NCI-H2081 treated with DMSO at 0.1 percent for 48 hours (cell line): ENCODE measurements at places on chromosomes 13 and 19.
A peak's percentile ranks its signal among the peaks of the same experiment; 100 is the strongest.

DNA sequence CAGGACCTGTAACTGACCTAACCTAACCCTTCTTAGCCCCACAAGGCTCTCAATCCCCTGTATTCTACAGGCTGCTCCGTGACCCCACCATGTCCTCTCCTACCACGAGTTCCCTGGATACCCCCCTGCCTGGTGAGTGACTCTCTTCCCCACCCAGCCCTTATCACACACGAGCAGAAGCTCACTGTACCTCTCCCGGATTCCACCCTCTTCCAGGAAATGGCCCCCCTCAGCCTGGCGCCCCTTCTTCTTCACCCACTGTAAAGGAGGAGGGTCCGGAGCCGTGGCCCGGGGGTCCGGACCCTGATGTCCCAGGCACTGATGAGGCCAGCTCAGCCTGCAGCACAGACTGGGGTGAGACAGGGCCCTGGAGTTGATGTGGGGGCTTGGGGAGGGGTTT is 1.3 kb downstream of the NR1H2 start:
- no peak for DNase-seq

DNA sequence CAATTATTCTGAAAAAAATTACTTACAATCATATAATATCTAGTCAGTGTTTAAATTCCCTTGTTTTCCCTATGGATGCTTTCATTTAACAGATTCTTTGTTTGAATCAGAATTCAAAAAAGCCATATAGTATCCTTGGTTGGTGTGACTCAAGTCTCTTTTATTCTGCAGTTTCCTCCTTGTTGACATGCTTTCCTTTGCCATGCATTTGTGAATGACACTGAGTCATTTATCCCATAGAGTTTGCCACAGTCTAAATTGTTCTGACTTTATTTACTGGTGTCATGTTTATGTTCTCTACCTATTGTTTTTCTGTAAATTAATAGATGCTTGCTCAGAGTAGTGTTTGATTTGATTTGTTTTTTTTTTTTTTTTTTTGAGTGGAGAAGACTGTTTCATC is 893.8 kb upstream of the SLC10A2 start:
- no peak for DNase-seq

- peak; percentile 22 for DNase-seq
These were observed 548.2 kb upstream of the SLITRK1 start for GRCh38 chr13:84430446-84430845.

- DNase-seq: no peak
These were observed 209.6 kb downstream of the OLFM4 start for GRCh38 chr13:53238261-53238660.

DNA sequence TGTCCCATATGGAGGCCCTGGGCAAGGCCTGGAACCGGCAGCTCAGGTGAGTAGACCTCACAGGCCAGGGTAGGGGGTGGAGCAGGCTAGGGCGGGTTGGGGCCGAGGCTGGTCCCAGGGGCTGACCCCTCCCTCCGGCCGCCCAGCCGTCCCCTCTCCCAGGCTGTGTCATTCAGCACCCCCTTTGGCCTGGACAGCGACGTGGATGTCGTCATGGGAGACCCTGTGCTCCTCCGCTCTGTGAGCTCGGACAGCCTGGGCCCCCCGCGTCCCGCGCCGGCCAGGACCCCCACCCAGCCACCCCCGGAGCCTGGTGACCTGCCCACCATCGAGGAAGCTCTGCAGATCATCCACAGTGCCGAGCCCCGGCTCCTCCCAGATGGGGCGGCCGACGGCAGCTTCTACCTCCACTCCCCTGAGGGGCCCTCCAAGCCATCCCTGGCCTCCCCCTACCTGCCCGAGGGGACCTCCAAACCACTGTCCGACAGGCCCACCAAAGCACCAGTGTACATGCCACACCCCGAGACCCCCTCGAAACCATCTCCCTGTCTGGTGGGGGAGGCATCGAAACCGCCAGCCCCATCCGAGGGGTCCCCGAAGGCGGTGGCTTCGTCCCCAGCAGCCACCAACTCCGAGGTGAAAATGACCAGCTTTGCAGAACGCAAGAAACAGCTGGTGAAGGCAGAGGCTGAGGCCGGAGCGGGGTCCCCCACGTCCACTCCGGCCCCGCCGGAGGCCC is 16.0 kb downstream of the CAMSAP3 start:
- no peak for DNase-seq

GRCh38 chr13:113179374-113180230 is 21.2 kb downstream of the PROZ start:
- no peak for DNase-seq

DNA sequence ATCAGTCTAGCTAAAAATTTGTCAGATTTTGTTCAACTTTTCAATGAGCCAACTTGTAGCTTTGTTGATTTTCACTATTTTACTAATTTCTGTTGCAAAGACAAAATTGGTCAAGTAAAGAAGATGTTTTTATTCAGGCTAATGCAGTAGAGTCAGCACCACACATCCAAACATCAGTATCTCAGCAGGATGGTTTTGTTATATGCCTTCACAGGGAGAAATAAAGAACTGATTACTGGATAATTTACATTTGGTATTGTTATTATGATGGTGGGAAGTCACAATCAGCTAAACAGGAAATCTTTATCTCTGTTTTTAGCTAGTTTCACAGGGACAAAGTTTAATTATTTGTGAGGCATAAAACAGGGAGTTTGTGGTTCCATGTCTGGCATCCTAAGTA is 713.4 kb downstream of the SLITRK5 start:
- no peak for DNase-seq

- DNase-seq: no peak
These were observed 617 bp downstream of the SKA3 start for GRCh38 chr13:21175656-21176214.

- DNase-seq: no peak
These were observed 33.6 kb downstream of the SLC7A1 start for GRCh38 chr13:29561918-29562317.

GRCh38 chr19:46903458-46903857 is 42.7 kb downstream of the ARHGAP35 start:
- no peak for DNase-seq

DNA sequence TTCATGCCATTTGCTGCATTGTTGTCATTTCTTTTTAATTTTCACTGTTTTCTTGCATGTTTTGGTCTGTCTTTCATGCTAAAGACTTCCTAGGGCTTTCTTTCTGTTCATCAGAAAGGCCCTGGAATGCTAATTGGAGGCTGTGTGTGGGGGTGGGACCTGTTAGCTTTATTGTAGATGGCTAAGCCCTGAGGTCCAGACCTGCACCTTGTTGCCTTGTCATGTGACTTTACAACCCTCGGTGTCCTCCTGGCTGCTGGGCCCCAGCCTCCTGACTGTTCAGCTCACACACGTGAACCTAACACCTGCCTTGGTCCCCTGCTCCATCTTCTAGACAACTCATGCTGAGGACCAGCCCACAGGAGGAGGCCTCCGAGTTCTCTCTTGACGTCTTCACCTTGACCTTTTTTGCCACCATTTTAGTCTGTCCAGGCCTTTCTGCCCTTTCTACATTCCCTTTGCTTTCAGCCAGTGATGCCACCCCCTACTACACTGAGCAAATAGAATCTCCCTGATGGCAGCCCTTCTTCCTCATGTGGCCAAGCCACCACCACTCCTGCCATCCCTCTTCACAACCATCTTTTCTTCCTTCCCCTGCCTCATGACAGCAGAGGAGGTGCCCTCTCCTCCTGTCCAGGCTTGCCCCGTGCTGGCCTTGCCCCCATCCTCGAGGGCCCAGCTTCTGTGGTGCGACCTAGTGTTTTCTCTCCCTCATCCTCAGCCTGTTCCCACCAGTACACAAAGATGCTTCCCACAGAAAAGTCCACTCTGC is 41.4 kb upstream of the GPI start:
- no peak for DNase-seq

DNA sequence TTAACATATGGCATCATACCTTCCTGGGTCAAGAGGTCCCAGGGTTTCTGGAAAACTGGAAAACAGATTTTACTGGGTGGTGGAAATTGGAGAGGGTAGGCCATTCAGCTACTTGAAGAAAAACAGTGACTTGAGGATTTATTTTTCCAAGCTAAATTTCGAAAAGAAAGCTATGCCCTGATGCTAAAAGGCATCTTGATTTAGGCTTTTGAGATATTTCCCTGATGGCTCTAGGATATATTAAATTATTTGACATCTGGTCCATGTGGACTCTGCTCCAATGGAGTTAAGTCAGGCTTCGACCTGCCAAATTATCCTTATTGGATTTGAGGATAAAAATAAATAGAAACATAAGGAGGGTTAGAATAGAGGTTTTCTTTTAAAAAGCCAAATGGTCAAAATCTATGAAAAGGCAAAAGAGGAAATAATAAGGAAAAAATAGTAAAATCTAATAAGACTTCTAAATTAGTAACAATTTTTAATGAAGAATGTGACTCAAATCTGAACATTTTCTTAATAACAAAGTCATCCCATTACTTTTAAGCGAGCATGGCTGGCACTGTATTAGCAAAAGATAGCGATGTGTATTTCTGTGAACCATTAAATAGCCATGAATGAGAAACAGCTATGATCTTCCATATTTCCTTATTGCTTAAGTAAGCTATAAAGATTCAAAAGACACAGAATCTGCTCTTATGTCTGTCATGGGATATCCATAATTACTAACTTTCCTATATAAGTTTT is 190.0 kb upstream of the MIR17HG start:
- no peak for DNase-seq

DNA sequence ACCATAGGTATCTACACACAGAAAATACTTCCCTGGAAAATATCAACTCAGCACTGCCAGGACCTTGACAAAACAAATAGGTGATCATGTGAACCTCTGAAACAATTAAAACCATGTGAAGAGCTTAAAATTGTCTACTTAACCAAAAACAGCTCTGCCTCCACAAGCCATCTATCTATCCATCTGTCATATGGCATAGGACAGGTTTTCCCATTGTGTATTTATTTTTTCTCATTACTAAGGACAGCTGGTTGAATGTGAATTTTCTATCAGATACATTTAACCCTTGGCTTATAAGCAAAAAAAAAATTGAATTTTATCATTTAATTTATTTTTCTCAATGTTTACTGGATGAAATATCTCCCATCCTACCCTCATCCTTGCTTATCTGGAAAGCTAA is 279.5 kb downstream of the PCDH9 start:
- DNase-seq: no peak

DNA sequence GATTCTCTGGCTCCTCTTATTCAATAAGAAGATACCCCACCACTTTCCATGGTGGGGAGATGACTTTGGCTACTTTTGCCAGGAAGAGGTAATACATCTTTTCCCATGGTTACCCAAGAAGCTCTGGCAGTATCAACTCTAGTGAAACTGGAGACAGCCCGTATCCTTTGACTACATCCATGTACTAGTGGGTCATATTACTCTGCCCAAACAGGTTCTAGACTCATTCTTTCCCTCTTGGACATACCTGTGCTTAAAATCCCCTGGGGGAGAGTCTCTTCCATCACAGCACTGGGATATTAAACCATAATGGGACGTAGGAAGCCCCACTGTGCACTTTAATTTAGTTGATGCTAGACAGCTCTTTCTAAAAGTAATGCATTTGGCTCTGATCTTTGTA is 144.7 kb upstream of the KLF12 start:
- no peak for DNase-seq

GRCh38 chr13:40792284-40793051 is 3.1 kb downstream of the SLC25A15 start:
- no peak for DNase-seq

- no peak for DNase-seq
These were observed 6.1 kb downstream of the BEST2 start for GRCh38 chr19:12757544-12758274.

DNA sequence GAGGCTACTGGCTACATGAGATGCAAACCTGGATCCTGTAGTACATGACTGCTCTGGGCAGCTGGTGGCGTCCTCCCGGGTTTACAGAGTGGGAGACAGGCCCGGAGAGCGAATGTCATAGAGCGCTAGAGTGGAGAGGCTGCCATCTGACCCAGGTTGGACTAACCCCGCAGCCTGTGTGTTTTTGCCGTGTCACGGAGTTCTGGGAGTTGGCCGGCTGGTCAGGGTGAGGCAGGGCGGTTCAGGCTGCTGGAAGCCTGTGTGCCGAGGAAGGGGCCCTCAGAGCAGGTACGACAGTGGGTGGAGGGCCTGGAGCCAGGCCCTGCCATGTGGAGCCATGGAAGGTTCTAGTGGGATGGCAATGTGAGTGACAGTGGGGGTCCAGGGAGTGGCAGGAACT is 12.5 kb downstream of the CRTC1 start:
- no peak for DNase-seq

- DNase-seq: no peak
These were observed 7.8 kb downstream of the ZNF536 start for GRCh38 chr19:30379841-30380610.

DNA sequence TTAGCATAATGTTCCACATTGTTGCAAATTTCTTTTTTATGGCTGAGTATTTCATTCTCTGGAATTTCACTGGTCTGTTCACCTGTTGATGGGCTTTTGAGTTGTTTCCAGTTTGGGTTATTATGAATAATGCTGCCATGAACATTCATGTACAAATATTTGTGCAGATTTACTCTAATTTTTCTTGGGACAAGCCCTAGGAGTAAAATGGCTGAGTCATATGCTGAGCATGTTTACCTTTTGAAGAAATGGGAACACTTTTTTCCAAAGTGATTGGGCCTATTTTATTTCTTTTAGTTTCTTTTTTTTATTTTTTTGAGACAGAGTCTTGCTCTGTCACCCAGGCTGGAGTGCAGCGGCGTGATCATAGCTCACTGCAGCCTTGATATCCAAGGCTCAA is 4.7 kb upstream of the FBL start:
- no peak for DNase-seq
